Ecto neural progenitor cell (in vitro differentiated cells): ENCODE measurements at places on chromosomes 7 and 10.

DNA sequence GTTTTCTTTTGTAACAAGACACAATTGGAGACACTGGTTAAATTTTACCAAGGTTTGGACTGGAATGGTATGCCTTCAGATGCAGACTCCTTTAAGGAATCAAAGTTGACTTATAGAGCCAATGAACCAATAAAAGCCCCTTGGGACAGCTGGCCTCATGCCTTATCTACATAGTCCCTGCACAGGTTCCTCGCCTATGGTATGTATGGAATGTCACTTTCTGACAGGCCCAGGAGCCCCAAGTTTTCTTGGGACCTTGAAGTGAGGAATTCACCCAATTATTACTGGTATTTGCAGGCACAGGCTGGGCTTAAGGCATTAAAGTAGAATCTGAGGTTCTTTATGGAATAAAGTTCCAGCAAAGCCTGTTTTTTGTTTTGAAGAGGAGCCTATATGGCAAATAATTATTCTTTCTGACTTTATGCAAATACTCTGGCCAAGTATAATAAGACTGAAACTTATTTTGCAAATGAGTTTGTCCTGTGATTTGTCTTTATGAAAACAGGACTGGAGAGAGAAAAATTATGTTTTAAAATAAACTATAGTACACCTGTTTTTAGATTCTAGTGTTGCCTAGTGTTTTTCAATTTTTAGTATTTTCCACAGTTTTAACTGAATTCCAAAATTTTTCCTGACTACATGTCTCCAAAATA is 24.1 kb upstream of the DNMBP start:
- DNase-seq = no peak

DNA sequence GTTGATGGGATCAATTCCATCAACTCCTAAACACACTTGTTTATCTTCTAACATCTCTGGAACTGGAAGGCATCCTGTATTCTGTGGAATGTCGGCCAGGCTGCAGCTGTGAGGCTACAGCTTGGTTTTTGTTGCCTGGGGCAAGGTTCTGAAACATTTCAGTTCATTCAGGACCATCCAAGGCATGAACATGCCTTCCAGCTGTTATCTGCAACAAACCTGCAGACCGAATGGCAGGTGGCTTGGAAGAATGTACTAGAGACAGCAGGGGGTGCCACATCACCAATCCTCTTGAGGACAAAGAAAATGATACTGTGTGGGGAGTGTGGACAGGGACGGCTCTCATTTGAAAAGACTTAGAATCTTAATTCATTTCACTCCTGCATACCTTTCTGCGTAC is 12.4 kb downstream of the PAPOLB start:
- no peak for DNase-seq

DNA sequence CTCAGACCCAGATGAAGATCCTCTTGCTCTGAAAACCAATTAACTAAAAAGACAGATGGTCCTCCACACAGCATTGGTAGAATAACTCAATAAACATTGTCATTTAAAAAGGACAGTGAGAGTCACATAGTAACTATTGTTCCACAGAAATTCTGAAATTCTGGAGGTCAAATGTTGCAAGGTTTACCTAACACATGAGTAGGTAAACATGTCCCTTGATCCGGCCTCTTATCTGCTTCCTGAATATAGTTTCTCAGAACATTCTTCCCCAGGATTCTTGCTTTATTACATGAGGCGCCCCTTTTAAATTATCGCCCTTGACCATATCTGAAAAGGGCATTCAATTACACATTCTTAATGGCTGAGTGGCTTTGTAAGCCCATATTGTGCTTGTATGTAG is 270.7 kb downstream of the SEMA3D start:
- no peak for DNase-seq

GRCh38 chr10:11551104-11551503 is 60.3 kb downstream of the USP6NL start:
- no peak for DNase-seq

DNA sequence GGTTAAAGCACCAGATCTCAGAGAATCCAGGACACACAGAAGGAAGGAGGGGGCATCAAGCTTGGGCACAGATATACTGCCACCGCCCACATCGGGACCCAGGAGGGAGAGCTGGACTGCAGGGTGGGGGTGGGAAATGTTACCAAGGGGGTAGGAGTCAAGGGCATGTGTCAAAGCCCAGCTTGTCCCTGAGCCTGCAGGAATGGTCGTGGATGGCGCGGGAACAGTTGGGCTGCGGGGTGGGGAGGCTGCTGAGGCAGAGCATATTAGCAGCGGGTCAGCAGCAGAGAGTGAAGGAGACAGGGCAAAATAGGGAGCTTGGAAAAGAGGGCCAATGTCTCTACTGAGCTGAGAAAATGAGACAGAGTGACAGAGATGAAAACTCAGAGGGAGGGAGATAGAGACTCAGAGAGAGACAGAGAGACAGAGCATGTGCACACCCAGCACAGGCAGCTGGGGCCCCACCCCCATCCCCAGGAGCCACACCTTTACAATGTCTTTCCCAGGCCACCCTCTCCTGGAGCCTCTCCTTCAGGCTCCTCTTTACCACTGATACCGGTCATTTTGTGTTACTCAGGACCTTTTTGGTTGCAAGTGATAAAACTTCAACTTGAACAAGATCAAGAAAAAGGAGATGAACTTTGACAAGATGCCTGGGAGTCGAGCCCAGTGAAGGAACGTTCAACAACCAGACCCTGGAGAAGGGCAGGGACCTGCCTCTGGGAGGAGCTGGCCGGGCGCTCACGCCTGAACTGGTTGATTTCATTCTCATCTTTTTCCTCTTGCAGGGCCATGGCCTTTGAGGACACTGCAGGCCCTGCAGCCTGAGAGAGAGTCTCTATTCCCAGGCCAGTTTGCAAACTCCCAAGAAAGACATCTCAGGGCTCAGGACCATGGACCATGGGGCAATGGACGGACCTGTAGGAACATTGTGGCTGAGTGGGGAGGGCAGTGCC is 50.0 kb downstream of the AOC1 start:
- no peak for DNase-seq

GRCh38 chr7:104209063-104209462 is 1.2 kb upstream of the ORC5 start:
- no peak for DNase-seq
